Adrenal gland (tissue), 19 donors: ENCODE measurements at places on chromosomes 13 and 19.
A peak's percentile ranks its signal among the peaks of the same experiment; 100 is the strongest.

- no peak overlapping the region for H3K27ac ChIP-seq
- peaks cover 6% of the 10 kb centered on the region for H3K4me1 ChIP-seq
- DNase-seq = no peak
- no peak overlapping the region for H3K4me3 ChIP-seq
- H3K27me3 ChIP-seq = no peaks in the 10 kb centered on the region
Observed at GRCh38 chr13:23386533-23386932, 47.0 kb downstream of the SACS start.

GRCh38 chr13:26604784-26605545 lies 47.5 kb downstream of the WASF3 start:
- H3K27ac ChIP-seq = peak overlapping the region; percentile 73
- H3K4me1 ChIP-seq = peaks cover 24% of the 10 kb centered on the region
- no peaks in the 10 kb centered on the region for H3K36me3 ChIP-seq
- DNase-seq = peak; percentile 28

DNA sequence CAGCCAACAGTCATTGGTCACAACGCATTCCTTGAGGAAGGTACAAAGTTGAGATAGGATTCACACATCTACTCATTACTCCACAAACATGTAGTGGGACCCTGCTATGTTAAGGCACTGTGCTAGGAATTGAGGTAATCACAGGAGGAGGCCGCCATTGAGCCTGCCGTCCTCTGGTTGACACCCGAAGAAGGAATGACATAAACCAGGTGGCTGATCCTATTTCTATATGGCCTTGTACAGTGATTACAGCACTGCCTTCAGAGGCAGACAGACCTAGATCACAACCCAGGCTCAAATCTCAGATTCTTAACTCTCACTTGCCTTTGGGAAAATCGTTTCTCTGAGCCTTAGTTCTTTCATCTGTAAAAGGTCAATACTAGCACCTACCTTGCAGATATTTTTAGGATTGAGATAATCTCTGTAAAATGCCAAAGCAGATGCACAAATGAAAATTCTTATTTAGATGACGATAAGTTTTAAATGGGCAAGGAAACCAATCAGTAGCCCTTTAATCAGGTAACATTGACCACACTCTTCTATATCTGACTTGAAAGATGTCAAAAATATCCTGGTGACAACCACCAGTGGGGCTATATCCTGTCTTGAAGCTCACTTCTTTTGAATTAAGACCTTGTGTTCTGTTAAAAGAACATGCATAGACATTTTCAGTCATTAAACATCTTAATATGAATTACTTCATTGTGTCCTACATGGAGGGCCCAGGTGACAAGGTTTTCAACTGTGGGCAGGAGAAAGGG lies 251.6 kb downstream of the KCTD12 start:
- H3K27me3 ChIP-seq = no peaks in the 10 kb centered on the region
- DNase-seq = no peak
- no peak overlapping the region for H3K4me3 ChIP-seq
- peaks cover 8% of the 10 kb centered on the region for H3K4me1 ChIP-seq
- no peaks in the 10 kb centered on the region for H3K36me3 ChIP-seq

DNA sequence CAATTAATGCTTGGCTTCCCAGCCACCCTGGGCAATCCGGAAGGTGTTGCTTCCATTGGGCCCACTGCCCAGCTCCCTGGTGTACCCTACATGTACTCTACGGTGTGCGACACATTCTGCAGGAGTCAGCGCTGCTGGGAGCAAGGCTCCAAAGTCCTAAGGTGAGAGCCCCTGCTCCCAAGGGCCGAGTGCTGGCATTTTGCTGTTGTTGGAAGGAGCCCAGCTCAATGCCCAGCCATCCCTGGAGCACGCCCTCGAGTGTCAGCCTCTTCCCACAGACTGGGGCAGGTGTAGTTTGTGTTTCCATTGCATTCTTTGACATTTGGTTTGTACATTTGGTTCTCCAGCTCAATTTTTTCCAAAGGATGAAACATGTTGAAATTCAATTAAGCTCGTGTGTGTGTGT lies 64.6 kb downstream of the GGACT start:
- no peaks in the 10 kb centered on the region for H3K36me3 ChIP-seq
- no peak overlapping the region for H3K4me3 ChIP-seq
- no peak overlapping the region for H3K27ac ChIP-seq
- no peak for DNase-seq
- no peaks in the 10 kb centered on the region for H3K4me1 ChIP-seq
- no peaks in the 10 kb centered on the region for H3K27me3 ChIP-seq

GRCh38 chr13:112114391-112114790 lies 47.4 kb downstream of the SOX1 start:
- DNase-seq = no peak
- H3K27ac ChIP-seq = no peak overlapping the region
- H3K36me3 ChIP-seq = no peaks in the 10 kb centered on the region
- H3K27me3 ChIP-seq = peaks cover 17% of the 10 kb centered on the region
- no peaks in the 10 kb centered on the region for H3K4me1 ChIP-seq

DNA sequence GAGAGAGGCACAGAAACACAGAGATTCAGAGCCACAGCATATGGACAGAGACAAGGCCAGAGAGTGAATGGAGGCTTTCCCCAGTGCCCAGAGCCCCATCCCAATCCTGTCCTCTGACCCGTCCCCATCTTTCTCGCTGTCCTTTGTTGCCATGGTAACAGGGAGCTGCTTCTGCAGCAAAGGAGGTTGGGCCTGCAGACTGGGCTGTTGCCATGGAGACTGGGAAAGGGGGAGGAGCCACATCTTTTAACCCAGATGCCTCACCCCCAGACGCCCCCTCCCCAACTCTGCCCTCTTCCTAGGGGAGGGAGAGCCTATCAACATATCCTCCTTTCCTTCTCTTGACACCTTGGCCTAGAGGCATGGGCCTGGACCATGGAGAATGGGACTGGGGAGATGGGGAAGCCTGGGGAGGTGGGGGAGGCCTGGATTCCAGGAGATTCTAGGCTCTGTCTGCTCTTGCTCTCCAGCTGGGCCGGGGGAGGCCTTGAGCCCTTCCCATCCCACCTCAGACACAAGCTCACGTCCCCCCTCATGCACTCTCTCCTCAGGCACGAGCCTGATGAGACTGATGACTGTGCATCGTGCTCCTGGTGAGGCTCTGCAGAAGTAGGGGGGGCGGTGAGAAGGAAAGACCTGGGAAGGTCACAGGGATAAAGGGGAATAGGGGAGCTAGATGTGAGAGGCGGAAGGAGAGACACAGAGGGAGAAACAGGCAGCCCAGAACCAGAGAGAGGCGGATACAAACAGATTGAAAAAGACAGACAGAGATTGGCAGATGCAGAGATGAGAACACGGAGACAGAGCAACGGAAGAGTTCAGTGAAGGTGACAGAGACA lies 2.1 kb upstream of the ATP1A3 start:
- no peak overlapping the region for H3K27ac ChIP-seq
- H3K27me3 ChIP-seq = peaks cover 70% of the 10 kb centered on the region
- H3K36me3 ChIP-seq = no peaks in the 10 kb centered on the region
- H3K4me1 ChIP-seq = no peaks in the 10 kb centered on the region
- H3K4me3 ChIP-seq = no peak overlapping the region

DNA sequence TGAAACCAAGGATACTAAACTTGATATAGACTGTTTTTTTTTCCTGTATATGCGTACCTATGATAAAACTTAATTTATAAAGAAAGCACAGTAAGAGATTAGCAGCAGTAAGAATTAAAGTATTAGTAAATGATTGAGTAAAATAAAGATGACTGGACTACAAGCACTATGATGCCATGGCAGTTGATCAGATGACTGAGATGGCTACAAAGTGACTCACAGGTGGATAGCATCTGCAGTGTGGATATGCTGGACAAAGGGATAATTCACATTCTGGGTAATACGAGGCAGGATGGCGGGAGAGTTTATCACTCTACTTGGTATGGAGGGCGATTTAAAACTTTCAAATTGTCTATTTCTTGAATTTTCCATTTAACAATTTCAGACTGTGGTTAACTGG lies 11.8 kb downstream of the HTR2A start:
- H3K27me3 ChIP-seq = peaks cover 8% of the 10 kb centered on the region
- no peak for DNase-seq
- no peaks in the 10 kb centered on the region for H3K4me1 ChIP-seq
- H3K36me3 ChIP-seq = no peaks in the 10 kb centered on the region
- no peak overlapping the region for H3K27ac ChIP-seq

GRCh38 chr13:81302125-81302524 lies 961.2 kb upstream of the SPRY2 start:
- H3K4me3 ChIP-seq = no peak overlapping the region
- no peaks in the 10 kb centered on the region for H3K27me3 ChIP-seq
- no peak for DNase-seq
- H3K27ac ChIP-seq = no peak overlapping the region
- H3K4me1 ChIP-seq = no peaks in the 10 kb centered on the region
- H3K36me3 ChIP-seq = no peaks in the 10 kb centered on the region

- no peaks in the 10 kb centered on the region for H3K36me3 ChIP-seq
- no peaks in the 10 kb centered on the region for H3K4me1 ChIP-seq
- no peak for DNase-seq
- no peak overlapping the region for H3K27ac ChIP-seq
Observed at GRCh38 chr13:91307887-91308286, 39.6 kb upstream of the MIR17HG start.

GRCh38 chr19:47226426-47227351 lies 4.3 kb downstream of the BBC3 start:
- H3K27ac ChIP-seq = peak overlapping the region; percentile 94
- H3K36me3 ChIP-seq = peaks cover 6% of the 10 kb centered on the region
- peaks cover 26% of the 10 kb centered on the region for H3K4me1 ChIP-seq

DNA sequence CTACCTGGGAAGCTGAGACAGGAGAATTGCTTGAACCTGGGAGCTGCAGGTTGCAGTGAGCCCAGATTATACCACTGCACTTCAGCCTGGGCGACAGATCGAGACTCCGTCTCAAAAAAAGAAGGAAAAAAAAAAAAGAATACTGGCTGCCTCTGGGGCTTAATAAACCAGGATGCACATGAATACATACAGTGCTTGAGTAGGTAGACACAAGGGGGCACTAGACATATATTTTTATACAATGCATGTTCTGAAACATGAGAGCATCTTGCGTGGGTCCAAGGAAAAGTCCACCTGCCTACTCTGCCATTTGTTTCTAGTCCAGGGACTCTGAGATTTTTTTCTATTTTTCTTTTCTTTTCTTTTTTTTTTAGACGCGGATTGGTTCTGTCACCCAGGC lies 31.2 kb downstream of the KEAP1 start:
- peaks cover 8% of the 10 kb centered on the region for H3K36me3 ChIP-seq
- no peak overlapping the region for H3K4me3 ChIP-seq
- DNase-seq = no peak
